Astrocyte of the spinal cord (primary cell): ENCODE measurements at places on chromosomes 16 and 17.

DNA sequence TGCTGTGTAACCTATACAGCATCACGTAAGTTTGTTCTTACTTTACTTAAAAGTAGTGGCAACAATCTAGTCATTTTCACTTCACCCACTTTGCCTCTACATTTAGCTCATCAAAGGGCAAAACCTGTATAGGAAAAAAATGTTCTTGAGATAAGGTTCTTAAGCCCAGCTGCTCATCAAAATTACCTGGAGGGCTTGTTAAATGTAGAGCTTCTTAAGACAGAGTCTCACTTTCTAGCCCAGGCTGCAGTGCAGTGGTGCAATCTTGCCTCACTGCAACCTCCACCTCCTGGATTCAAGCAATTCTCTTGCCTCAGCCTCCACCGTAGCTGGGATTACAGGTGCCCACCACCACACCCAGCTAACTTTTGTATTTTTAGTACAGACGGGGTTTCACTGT lies 38.2 kb upstream of the TMEM97 start:
- no peak for DNase-seq

- no peak for DNase-seq
Observed at GRCh38 chr16:28292731-28293600, 641 bp downstream of the SBK1 start.

- DNase-seq = peak; percentile 49
Observed at GRCh38 chr17:4110152-4110551, 32.7 kb downstream of the ZZEF1 start.

DNA sequence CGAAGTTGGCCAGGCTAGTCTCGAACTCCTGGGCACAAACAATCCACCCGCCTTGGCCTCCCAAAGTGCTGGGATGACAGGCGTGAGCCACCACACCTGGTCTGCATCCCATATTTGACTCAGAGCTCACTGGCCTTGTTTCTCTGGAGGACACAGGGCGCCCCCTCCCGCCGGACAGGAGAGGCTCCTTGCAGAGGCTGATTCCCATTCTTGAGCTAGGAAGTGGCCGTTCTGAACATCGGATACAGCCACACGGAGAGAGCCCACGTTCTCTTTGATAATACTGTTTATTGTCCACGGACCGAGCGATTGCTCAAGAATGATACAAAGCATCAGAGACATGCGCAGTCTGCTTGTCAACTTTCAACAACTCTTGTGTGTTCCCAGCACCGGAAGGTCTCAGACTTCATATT lies 12.1 kb upstream of the USP36 start:
- DNase-seq = no peak

DNA sequence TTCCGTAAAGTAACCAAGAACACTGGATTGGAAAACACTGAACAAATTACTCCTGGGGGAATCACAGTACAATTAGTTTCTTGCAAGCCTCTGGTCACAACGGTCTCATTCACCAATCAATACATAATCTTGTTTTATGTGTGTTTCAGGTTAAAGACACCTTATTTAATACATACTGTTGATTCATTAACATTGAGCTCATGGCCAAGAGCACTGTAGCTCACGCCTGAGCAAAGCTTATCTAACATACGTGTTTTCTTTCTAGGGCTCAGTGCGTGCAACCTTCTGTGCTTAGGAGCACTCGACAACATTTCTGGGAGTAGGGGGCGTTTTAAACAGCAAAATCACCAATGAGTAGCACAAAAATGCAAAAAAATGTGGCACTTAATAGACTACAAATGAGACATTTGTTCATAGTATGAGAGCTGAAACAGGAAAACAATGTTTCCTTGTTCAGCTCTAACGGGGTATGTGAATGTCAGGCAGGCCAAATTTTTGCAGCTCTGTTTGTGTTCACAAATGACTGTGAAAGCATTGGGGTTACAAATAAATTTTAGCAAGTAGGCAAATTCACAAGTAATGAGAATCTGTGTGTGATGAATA lies 206.2 kb downstream of the CNTNAP4 start:
- DNase-seq = no peak

GRCh38 chr17:34822007-34822739 lies 139.1 kb downstream of the CCT6B start:
- DNase-seq = no peak

GRCh38 chr17:44318077-44318892 lies 6.3 kb downstream of the SLC25A39 start:
- no peak for DNase-seq

GRCh38 chr17:43927060-43927864 lies 15.0 kb downstream of the PPY start:
- no peak for DNase-seq

DNA sequence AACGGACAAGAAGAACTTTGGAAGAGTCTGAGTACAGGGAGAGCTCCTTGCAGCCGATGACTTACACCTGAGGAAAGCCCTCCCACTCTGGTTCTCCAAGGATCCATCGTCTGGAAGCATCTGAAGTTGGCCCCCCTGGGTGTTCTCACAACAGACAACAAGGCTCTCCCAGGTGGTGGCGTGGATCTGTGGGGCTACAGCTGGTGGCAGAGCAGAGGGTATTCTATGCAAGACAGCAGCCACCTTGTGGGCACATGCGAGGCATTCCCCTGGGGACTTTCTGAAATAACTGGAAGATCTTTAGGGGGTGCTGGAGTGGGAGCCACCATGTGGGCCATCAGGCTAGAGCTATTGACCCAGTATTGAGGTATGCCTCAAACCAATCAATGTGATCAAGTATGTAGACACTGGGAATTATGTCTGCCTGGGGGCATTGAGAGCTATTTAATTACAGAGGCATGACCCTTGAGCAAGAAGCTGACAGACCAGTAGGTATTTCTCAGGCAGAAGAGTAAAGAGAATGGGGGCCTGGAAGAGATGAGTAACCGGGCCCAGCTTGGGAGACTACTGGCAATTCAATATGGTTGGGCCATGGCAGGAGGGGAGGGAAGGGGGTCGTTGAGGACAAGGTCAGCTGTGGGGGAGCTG lies 6.9 kb upstream of the KRT19 start:
- DNase-seq = no peak

- DNase-seq = peak; percentile 67
Observed at GRCh38 chr17:56819431-56820145, 14.1 kb downstream of the C17orf67 start.

GRCh38 chr17:20128036-20128667 lies 119.0 kb downstream of the SPECC1 start:
- no peak for DNase-seq

GRCh38 chr17:39473310-39473709 lies 12.0 kb downstream of the CDK12 start:
- no peak for DNase-seq

DNA sequence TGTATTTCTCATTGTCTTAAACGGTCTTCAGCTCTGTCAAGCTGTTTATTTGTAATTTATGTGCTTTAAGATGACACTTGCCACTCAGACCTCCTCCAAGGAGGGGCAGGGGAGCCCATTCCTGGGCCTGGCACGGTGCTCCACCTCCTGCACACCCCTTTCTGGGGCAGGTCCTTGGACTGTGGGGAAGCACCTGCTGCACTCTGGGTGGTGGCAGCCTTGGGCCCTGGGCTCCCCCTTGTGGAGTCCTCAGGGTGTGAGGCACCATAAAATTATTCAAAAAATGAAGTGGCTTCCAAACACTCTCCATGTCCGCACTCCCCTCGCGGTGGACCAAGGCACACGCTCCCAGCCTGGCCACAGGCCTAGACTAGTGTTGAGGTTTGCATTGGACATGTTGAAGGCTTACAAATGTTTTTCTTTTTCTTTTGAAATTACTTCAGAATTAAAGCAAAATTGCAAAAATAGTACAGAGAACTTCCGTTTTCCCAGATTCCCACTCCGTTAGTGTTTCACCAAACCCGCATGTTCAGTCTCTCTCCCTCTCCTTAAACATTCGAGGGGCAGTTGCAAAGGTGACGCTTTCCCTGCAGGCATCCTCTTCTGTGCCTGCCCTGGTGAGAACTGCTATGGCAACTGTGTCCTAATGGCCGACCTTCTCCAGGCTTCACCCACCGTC lies 32.4 kb downstream of the FOXK2 start:
- DNase-seq = peak; percentile 65

DNA sequence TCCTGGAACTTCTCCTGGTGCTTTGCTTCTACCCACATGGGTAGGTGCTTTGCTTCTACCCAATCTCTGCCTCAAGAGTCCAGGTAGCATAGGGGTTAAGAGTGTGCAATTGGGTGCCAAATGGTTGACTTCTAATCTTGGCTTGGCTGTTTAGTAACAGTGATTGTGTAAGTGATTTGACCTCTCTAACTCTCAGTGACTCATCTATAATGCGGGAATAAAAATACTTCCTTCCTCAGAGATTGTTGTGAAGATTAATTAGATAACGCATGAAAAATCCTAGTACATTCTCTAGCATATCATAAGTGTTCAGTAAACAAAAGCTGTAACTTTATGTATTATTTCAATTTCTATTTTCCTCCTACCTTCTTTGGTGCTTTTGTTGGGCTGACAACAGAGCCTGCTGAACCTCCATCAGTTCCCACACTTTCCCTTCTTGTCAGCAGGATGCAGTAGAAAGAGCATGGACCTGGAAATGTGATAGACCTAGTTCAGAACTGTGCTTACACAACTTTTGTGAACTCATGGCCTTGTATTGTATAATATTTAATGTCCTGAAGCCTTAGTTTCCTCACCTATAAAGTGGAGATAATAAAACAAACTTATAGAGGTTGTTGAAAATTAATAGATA lies 72.9 kb upstream of the SMIM36 start:
- no peak for DNase-seq

DNA sequence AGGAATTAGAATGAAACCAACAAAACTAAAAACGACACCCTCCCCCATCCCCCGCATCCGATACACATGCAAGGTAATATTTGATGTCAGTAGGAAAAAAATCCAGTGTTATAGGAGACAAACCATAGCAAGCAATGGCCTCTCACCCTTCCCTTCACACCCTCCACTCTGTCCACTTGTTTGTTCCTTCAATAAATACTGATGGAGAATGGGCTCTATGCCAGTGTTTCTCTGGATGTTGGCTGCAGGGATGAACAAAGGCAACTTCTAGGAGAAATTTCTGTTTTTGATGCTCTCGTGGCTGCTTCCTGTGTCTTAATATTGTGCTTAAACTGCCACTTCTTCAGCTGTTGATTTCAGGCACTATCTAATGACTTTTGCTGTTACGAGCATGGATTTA lies 98.8 kb downstream of the WWOX start:
- DNase-seq = no peak

DNA sequence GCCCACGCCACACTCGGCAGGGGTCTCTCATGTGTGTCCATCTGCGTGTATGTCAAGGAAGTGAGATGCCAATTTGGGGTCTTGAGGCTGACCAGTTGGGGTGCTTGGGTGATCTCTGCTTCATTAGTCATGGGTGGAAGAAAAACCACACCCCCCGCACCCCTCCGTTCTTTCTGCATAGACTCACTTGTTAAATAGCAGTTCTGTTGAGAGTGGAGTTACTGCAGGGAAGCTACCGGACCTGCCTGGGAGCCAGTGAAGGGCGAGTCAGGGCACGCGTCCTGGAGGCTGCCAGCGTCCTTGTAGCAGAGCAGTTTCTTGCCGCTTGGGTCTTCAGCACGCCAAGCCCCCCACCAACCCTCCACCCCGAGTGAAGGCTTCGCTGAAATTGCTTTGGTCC lies 8.5 kb downstream of the SNN start:
- DNase-seq = no peak

DNA sequence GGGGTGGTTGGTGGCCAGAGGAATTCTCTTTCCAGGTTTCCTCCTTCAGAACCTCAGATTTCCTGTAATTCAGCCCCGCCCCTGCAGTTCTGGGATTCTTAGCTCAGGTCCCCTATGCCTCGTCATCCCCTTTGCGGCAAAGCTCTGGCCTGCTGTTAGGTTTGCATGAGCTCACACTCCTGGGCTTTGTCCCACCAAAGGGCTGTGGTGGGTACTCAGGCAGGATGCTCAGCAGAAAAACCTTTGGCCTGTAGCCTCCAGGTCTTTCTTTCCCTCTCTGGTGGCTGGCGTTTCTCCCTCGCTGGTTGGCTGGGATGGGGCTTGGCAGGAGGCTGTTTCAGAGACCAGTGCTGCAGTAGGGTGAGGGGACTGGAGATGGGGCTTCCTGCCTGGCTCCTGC lies 9.6 kb upstream of the PLEKHG4 start:
- peak; percentile 89 for DNase-seq

DNA sequence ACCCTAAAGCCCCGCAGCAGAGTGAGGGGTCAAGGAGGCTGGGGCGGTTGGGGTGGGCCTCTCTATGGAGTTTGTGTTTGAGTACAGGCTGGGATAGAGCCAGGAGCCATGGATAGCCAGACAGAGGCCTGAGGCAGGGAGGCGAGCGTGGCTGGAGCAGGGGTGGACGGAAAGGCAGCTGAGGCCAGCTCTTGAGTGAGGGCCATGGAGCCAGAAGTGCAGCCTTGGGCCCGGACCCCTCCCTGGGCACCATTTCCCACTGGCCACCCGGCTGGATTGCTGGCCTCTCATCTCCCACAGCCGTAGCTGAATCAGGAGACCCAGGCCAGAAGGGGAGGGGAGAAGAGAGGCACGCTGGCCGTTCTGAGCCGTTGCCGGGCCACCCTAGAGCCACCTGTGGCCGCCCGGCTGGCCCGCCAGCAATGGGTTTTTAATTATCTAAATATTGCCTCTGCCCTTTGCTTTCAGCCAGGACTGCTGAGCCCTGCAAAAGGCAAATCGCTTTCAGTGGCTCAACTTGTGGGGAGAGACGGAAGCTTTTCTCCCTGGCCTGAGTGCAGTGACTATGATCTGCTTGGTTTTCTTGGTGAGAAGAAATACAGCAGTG lies 75.2 kb upstream of the GSE1 start:
- no peak for DNase-seq

- DNase-seq = no peak
Observed at GRCh38 chr17:29114141-29114540, 66.1 kb downstream of the MYO18A start.

DNA sequence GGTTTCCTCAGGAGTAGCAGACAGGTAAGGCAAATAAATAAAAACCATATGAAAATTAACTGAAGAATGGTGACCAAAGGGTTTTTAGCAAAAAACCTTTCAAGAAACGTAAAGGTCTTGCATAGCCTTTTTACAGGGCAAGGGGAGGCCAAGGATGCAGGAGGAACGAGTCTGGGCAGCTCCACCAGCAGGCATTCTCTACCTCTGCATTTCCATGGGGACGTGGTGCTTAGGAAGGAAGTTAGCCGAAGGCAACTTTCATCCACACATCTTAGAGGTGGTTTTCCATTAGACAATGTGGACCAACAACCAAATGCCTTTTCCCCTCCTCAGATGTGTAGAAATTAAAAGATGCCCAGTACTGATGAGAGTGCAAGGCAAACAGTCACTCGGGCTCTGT lies 20.7 kb downstream of the TOM1L2 start:
- DNase-seq = no peak

GRCh38 chr16:5010576-5011329 lies 23.0 kb downstream of the NAGPA start:
- no peak for DNase-seq

GRCh38 chr16:49660626-49661025 lies 195.3 kb downstream of the ZNF423 start:
- no peak for DNase-seq
